ENCODE measurements at places on chromosomes 5 and 9. TPM values are rescaled to one million over a fixed set of nuclear protein-coding genes. Genes with fewer than 3 reads are reported as not detected.

The C9orf50 gene
- not detected for total RNA-seq

The SVEP1 gene
- 1.6 TPM for total RNA-seq

The BARHL1 gene
- not detected for total RNA-seq

The SLC4A9 gene
- total RNA-seq, result not detected

The PHF19 gene
- 18.5 TPM for total RNA-seq

The CCDC192 gene
- total RNA-seq, result not detected

The CSF1R gene
- total RNA-seq, result 0.41 TPM

The EQTN gene
- total RNA-seq, result not detected

The PCDHGC5 gene
- total RNA-seq, result 0.89 TPM

- DNase-seq, result no peak
Observed at GRCh38 chr9:131366761-131367401, 27.0 kb upstream of the PRRC2B start.

DNA sequence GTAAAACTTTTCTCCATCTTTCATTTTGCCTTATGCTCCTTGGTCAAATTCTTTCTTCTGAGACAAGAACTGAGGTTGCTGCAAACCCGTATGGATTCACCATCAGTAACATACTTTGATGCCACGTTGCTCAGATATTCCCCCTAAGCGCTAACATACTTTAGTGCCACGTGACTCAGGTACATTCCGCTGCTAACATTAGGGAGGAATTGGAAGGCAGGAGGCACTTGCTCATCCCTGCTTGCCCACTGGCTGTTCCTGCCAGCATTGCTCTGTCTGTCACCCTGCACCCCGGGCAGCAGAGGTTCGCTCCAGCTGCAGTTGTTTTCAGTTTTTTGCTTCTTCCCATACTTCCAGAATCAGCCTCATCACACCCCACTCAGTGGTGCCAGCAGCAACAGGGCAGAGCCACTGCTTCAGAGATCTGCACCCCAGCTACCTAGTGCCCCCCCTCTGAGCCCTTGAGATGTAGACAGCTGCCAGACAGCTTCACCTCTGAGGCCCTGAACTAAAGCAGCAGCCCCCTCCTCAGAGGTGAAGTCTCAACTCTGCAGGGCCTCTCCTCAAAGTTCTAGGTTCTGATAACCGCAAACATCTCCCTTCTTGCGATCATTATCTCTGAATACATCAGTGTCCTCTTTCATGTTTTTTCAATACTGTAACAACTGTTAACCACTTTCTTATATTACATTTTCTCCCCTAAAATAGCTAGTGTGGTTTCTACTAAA is 228.0 kb upstream of the KIF2A start:
- DNase-seq, result no peak

DNA sequence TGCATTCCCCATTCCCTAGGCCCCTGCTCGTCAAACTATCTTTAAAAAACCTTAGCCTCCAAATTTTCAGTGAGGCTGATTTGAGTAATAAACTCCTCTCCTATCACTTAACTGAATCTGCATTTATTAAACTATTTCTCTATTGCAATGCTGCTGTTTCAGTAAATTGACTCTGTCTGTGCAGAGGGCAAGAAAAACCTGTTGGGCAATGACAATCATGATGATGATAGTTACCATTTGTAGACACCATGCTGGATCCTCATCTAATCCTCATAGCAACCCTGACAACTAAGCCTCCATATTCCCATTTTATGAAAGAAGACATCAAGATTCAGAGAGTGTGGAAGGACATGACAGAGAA is 212.9 kb downstream of the TRIM32 start:
- no peak for DNase-seq

GRCh38 chr9:110599468-110599867 is 19.9 kb upstream of the SVEP1 start:
- DNase-seq, result no peak

DNA sequence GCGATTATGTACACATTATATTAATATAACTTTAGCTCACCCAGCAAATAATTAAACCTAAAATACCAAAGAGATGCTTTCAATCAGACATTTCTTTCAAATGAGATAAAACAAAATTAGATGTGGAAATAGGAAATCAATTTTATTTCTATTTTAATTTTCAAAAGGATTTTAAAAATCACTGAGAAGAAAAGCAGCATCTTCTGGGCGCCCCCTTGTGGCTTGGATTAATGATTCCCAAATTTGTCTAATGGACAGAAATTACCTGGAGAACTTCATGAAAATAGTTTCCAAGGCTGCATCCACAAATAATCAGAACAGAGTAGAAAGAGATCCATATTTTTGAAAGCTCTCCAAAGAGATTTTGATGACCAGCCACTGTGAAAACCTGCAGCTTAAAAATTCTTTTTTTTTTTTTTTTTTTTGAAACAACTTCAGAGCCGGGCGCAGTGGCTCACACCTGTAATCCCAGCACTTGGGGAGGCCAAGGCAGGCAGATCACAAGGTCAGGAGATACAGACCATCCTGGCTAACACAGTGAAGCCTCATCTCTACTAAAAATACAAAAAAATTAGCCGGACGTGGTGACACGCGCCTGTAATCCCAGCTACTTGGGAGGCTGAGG is 50.9 kb upstream of the CEMIP2 start:
- DNase-seq, result no peak

- DNase-seq, result no peak
Observed at GRCh38 chr9:127177231-127177630, 54.8 kb upstream of the ANGPTL2 start.

GRCh38 chr9:114555696-114556095 is 31.9 kb upstream of the ATP6V1G1 start:
- DNase-seq, result no peak

- DNase-seq, result no peak
Observed at GRCh38 chr5:156595132-156595787, 254.8 kb upstream of the PPP1R2B start.

DNA sequence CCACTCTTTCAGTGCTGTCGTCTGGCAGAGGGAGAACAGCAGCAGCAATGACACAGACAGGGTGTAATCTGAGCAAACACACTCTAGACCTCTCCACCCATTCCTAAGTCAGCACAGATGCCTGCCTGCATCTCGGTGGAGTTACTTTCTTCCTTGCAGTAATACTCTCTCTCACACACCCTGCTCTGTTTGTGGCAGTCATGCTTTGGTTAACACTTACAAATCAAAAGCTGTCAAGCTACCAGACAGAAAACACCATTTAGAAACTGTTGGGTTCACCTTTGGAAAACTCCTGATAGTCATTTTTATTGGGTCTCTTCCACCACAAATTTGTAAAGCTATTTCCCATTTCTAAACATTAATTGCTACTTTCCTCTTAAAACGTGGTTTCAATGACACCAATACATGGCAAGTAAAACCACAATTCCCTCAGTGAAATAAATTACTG is 27.3 kb downstream of the LHFPL2 start:
- DNase-seq, result no peak

DNA sequence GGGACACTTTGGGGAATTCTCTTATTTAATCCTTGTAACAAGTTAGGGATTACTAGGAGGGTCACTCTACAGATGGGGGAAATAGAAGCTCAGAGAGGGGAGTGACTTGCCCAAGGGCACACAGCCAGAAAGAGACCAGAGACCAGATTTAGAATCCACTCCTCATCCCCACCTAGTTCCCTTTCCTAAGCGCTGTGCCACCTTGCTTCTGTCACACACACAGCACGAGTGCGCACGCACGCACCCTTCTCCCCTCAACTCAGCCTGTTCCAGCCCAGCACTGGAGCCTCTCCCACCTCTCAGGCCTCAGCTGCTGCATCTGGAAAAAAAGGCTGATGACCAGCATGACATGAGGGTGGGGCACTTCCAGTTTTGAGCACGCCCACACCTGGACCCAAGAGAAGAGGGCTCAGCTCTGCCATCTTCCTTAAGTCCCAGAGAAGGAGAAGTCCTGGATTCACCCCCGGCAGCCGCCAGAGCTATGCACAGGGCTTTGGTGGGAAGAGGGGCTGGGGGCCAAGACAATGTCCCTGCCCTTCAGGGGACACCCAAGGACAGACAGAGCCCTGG is 18.5 kb downstream of the NR5A1 start:
- DNase-seq, result no peak

- no peak for DNase-seq
Observed at GRCh38 chr9:137589441-137590122, 730 bp downstream of the ZMYND19 start.

GRCh38 chr9:90303655-90304054 is 339.0 kb downstream of the DIRAS2 start:
- DNase-seq, result no peak

DNA sequence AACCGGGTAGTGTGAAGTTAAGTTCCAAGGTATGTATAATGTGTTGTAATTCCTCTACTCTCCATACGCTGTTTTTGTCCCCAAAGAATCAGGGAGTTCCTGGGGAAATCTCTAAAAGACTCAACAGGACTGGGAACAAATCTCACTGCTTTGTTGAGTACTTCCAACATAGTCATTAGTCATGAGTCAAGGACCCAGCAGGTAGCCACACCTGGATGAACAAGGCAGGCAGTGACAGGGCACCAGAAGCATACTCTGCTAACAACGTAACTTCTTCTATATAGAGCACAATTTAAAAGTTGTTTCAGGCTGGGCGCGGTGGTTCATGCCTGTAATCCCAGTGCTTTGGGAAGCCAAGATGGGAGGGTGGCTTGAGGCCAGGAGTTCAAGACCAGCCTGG is 126.8 kb downstream of the SLC1A3 start:
- DNase-seq, result no peak

DNA sequence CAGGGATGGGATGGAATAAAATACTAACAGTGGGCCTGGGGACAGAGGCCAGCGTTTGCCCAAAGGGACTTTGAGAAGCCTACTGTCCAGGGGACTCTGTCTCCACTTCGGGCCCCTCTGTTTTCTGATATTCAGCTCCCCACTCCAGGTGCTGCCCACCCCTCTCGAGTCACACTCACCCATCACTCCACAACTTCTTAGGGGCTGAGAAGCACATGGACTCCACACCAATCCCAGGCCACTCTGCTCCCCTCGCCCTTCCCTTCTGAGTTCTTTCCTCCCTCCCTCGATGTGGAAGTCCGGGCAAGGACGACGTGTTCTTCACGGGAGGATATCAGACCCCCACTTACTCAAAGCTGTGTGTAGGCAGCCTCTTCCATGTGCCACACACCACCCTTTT is 124.5 kb downstream of the BARX1 start:
- no peak for DNase-seq

DNA sequence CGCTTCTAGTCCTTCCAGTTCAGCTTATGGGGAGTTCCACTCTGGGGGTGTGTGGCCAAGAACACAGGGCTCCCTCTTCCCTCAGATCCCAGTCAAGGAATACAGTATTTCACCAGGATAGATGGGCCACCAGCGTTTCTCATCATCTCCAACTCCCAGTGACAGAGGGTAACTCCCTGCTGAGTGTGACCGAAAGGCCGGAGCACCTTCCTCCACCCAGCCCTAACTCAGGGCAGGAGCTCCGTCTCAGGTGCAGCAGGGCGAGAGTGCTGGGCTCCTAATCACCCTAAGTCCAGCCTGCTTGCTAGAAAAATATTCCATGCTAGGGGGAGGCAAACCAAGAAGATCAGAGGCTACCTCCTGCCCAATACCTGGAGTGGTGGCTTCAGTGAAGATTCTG is 102.6 kb downstream of the ADAMTS2 start:
- DNase-seq, result no peak

GRCh38 chr5:40649463-40650030 is 30.2 kb upstream of the PTGER4 start:
- DNase-seq, result no peak

DNA sequence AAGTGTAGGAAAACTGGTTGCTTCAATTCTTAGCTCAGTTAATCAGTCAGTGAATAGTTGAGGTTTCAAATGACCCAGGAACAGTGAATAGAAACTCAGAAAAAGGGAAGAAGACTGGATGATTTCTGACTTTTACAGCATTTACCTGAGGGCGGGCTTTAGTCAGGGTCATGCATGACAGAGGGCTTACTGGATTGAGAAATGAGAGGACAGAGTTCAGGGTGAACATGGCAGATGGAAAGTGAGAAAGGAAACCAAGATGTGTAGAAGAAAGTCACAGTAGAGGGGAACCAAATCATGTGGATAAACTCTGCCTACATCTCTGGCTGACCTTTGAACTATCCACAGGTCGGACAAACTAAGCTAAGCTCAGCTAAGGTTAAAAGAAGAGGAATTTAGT is 596.0 kb downstream of the SEMA5A start:
- no peak for DNase-seq

DNA sequence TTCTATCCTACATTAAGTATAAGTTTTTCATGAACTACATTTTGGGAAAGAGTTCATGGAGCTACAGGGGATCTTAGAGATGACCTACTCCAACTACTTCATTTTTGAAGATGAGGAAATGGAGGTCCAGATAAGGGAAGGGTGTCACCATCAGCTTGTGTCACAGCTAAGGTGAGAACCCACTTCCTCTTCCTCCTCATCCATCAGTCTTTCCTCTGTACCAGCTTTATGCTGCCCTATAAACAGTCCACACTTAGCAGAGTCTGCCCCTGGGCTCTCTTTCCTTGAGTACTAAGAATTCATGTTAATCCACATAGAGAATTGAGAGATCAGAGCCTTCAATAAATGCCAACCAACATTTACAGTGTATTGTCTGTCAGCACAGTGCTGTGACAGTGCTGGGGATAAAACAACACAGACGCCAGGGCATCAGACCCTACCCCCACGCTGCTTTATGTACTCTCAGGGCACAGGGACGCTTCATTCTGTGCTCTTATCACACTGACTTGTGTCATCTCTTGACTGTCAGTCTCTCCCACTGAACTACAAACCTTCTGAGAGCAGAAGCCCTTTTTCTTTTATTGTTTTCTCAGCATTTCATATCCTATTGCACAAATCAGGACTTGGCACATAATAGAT is 22.1 kb downstream of the ADRB2 start:
- no peak for DNase-seq

DNA sequence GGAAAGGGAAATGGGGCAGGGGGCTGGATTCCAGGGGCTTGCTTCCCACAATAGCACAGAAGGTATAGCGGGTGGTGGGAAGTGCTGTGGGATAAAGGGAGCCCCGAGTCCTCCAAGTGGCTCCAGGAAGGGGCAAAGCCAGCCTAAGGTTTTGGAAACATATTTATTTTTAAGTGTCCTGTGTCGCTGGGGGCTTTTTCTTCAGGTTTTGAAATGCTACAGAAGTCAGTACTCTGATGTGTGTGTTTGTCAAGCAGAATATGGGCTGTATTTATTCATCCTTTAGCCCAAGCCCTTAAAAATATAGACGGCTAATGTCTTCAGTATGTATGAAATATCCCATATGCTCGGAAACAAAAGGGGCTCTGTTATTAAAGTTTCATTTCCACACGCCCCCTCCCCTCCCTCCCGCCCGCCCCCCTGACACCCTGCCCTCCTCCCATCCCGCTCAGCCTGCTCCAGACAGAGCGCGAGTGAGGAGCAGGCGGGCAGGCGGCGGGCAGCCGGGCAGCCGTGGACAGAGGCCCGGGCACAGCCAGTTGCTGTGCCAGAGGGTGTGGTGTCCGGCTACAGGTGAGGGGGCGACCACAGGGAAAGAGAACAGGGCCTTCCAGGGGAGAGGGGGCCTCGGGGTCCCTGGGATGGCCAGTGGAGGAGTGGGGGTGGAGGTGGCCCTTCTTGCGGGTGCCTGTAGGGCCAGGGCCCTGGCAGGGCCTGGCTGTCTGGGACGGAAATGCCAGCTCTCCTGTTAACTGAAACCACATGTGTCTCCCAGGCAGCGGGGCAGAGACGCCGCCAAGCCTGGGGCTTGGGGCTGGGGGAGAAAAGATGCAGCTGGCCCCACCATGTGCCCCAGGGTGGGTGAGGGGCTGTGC is 39.6 kb upstream of the SYNPO start:
- DNase-seq, result no peak

GRCh38 chr5:85132269-85132668 is 747.6 kb upstream of the EDIL3 start:
- DNase-seq, result peak; percentile 2
